ENCODE measurements at places on chromosomes 2 and 18.

DNA sequence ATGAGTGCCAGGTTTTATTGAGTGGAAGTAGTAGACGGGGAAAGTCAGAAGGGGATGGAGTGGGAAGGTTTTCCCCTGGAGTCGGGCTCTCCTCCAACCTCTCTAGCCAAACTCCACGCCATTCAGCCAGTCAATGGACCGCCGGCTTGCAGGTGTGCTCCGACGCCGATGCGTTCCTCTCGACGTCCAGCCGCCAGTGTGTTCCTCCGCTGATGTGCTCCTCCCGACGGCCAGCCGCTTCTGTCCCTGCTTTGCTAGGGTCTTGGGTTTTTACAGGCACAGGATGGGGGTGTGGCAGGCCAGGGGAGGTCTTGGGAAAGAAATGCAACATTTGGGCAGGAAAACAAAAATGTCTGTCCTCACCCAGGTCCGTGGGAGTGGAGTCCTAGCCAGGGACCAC lies 94.3 kb upstream of the TEX51 start:
- no peak for DNase-seq

GRCh38 chr18:56627991-56628390 lies 10.4 kb downstream of the TXNL1 start:
- no peak for DNase-seq

GRCh38 chr2:205712508-205712907 lies 30.2 kb downstream of the NRP2 start:
- no peak for DNase-seq

DNA sequence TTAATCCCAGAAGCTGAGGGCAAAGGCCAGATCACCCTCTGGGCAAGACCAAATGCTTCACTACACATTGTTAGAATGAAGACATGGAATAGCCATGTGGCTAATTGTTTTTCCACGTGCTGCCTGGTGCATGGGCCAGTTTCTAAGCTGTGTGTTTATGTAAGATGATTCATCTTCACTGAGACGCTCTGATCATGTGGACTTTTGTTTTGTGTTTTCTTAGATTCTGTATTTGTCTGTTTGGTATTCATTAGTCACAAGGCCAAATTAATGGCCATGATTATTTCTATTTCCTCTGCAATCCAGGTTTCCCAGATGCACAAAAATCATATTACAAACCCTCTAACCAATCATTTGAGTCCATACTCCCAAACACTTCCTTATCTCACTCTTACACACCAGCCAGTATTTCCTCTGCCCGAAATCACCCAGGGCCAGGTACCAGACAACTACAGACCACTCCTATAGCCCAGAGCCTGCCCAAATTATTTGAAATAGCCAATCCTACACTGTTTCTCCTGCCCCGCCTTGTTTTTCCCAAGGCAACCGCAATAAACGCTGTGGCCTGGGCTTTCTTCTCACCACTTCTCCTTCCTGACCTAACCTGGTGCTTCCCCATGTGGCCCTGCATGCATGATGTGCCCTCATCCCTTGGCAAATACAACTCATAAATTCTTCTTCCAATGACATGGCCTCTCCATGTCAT lies 94.2 kb upstream of the SP3 start:
- DNase-seq, result no peak

DNA sequence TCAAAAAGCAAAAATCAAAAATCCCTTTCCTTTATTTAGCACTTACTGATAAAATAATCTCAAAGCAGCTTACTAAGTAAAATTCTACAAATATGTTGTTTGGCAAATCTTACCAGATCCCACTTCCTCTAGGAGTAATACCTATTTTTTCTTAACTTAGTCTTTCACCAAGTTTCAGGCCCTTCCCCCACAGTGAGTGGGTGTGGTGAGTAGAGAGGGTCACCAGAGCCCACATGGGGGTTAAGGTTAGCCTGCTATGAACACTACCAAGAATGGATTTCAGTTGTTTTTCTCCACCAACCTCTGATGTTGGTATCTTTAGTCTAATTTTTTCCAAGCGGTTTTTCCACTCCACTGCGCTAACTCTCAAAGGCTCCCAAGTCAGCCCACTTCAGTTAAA lies 23.2 kb downstream of the PIAS2 start:
- no peak for DNase-seq

DNA sequence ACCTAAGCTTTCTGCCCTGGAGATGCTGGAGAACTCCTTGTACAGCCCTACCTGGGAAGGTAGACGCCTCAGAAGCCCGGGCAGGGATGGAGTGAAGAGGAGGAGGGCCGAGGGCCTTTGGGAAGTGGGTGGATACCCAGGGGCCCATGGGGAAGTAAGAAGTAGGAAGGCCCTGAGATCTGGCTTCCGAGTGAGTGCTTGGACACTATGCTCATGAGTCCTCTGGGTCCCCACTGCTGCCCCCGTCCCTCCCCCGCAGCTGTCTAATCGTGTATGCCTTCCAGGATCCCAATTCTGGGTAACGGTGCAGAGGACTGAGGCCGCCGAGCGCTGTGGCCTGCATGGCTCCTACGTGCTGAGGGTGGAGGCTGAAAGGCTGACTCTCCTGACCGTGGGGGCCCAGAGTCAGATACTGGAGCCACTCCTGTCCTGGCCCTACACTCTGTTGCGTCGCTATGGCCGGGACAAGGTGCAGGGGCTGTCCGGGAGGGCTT lies 1.1 kb downstream of the DOK1 start:
- DNase-seq, result no peak

GRCh38 chr2:74019516-74019915 lies 34.8 kb downstream of the TET3 start:
- DNase-seq, result no peak

DNA sequence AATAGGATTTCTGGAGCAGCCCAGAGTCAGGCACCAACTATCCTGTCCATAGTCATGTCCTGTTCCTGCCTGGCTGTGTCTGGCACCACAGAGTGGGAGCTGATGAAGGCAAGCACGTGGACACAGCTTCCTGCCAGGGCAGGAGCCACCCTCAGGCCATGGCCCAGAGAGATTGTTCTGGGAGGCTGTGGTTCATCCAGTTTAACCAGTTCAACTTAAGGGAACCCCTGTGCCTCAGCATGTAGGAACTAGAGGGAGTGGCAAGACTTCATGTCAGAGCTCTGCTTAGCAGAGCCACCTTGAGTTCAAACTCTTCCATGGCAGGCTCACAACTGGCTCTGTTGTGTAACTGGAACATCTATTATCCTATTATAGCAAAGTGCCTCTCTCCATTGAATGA lies 73.2 kb upstream of the NCKAP5 start:
- DNase-seq, result no peak

- DNase-seq, result no peak
Measured at GRCh38 chr2:196989496-196989895, 63.0 kb upstream of the PGAP1 start.

DNA sequence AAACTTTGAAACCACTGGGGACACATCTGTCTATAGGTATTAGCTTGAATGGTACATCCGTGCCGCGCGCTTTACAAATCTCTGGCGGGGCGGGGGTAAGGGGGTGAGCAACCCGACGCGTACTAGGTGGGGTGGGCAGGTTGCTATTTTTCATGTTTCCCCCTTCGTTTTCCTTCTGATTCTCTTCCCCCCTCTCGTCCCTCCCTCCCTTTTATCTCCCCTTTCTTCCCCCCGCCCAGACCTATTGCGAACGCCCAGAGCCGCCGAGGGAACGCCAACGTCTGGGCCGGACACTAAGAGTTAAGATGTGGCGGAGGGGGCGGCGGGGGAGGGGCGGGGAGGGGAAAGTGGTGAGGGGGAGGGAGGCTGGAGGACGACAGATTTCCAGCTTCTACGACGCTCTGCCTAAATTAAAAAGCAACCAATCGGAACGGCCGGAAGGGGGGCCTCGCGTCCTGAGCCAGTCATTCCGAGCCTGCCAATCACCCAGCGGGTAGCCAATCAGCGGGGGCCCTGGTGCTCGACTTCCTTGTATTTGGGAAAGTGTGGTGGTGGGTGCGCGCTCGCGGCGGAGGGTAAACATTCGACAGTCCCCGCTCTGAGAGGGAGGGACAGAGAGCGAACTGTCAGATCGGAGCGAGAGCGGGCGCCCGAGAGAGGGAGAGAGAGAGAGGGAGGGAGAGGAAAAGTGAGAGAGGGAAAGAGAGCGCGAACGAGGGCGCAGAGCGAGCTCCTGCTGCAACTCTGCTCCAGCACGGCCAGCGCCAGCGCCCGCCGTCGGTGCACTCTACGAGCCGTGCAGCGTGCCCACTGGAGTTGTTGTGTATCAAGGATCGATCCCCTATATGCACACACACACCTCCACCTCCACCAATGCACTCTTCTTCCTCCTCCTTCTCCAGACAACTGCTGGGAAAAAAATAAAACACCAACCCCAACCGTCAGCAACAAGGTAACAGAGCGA lies at the start of gene POU3F3:
Gene POU3F3 (plus strand): TSS at position 582 of the 964 bp plus-strand sequence. CDS start 1,396 bp downstream, outside the sequence.
- no peak for DNase-seq

DNA sequence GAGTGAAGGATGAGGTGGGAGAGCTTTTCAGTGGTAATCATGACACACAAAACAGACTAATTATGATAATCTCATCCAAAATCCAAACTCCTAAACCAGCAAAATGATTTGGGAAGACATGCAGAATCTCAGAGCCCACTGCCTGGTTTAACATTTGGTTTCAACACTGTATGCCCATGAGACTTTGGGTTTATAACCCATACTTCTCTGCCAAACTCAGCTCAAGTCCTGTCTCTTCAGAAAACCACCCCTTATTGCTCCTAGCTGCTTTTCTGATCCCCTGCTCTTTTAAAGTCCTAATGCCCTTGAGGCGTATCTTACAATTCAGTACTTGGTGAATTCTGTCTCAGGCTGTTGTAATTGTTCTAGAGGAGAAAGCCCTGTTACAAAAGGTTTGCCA lies 593.0 kb upstream of the ID2 start:
- no peak for DNase-seq

GRCh38 chr2:210553373-210553772 lies 3.0 kb upstream of the CPS1 start:
- DNase-seq, result no peak
